AG04450 (cell line): ENCODE measurements at places on chromosomes 6 and 20.
A peak's percentile ranks its signal among the peaks of the same experiment; 100 is the strongest.

DNA sequence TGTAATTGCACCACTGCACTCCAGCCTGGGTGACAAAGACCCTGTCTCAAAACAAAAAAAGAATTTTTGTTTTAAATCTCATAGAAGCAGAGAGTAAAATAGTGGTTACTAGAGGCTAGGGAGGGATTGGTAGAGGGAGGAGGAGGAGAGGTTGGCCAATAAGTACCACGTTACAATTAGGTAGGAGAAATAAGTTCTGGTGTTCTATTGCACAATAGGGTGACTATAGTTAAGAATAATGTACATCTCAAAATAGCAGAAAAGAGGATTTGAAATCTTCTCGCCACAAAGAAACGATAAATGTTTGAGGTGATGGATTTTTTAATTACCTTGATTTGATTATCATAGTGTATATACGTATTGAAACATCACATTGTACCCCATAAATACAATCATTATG, 27.1 kb upstream of the TOP1 start:
- DNase-seq, result no peak

DNA sequence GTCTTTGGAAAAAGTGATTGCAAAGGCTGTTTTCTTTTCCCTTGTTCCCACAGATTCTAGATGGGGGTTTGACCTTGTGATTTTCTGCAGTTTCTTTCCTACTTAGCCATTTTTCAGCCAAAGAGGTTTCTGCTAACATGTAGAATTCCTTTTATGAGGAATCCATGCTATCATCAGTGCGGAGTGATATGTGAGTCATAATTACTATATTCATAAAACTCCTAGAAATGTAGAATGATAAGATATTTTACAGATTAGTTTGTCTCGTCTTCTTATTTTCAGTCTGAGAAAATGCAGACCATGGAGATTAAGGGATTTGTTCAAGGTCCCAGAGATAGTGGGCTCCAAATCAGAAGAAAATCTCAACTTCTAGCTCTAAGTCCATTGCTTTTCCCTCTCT, 98.6 kb downstream of the KCNQ5 start:
- no peak for DNase-seq

DNA sequence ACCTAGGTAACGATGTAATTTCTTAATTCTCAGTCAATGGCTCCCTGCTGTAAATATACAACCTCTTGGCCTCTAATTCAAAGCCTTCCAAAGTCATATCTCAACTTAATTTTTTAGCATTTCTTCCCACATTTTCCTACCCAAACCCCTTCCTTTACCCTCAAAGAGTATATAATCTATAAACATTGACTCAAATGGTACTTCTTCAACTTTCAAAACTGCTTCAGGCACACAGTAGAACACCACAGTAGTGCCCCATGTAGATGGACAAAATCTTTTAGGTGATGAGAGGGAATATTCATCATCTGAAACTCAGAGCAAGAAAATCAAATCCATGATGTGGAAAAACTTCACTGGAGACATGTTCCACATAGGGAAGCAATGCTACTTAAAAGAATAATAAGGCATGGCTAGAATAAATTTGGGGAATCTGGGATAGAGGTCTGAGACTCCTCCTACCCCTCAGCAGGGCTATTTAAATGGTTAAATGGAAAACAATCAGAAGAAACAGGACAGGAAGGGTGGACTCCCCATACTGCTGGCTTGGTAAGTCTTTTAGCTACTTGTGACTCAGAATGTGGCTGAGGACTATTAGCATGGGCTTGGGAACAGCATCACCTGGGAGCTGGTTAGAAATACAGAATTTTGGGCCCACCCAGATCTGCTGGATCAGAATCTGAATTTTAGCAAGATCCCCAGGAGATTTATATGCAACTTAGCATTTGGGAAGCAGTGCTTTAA, 6.4 kb downstream of the SLC22A2 start:
- no peak for DNase-seq

GRCh38 chr6:88662163-88662580, 301.2 kb downstream of the RNGTT start:
- DNase-seq, result no peak

DNA sequence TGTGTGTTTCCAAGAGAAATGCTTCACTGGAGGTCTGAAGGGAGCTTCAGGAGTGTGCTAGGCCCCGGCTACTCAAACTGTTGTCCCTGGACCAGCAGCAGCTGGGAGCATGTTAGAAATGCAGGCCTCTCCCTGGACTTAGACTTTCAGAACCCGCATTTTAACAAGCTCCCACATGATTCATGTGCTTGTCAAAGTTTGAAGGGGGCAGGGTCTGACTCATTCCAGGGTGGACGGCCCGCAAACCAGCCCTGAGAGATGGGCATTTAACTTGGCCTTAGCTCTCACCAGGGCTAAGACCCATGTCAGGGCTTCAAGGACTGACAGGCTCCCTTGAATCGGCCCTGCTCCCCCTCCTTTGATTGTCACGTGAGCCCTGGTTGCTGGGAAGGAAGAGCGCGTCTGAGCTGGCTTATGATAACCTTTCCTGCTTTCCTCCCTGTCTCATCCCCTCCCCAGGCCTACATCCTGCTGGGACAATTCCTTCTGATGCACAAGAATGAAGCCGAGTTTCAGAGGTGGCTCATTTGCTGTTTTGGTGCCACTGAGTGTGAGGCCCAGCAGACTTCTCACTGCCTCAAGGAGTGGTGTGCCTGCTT, 35.5 kb downstream of the BANF2 start:
- DNase-seq, result peak; percentile 15

DNA sequence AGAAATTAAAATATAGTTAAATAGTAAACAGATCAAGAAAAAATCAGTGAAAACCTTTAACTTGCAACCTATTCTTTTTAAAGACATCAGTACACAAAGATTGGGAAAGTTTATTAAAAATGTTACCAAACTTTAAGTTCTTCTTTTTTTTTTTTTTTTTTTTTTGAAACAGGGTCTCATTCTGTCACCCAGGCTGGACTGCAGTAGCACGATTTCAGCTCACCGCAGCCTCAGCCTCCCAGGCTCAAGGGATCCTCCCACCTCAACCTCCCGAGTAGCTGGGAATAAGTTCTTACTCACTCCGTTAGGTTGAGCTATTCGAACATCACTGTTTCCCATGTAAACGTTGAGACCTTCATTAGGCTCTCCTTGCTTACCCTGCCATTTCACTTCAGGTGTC, 5.6 kb downstream of the MAP3K5 start:
- no peak for DNase-seq

DNA sequence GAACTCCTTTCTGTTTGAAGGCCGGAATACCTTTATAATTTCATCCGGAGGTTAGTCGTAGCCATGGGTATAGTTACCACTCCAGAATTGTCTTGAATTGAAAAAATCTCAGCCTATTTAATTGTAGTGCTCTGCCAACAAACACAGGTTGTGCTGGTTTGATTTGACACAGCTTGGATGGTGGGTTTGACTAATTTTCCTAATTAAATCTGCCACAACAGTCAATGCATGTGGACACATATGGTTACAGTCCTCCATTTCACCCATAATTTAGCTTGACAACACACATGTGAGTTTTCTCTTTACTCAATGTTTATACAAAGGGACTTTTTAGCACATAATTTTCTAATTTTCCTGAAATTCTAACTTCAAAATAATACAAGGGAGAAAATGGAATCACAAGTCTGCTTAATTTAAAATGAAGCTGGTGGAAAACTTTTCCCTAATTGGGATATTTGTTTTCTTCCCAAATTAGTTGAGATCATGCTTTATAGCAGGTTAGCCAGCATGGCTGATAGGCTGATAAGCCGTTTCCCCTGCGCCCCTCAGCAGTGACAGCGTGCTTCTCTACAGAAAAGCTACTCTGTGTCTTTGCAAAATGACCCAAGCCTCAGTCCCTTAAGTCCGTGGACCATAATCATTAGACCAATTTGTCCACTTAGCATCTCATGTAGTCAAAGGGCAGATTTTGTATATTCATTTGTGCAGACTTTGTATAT, 463.5 kb upstream of the FLRT3 start:
- no peak for DNase-seq

DNA sequence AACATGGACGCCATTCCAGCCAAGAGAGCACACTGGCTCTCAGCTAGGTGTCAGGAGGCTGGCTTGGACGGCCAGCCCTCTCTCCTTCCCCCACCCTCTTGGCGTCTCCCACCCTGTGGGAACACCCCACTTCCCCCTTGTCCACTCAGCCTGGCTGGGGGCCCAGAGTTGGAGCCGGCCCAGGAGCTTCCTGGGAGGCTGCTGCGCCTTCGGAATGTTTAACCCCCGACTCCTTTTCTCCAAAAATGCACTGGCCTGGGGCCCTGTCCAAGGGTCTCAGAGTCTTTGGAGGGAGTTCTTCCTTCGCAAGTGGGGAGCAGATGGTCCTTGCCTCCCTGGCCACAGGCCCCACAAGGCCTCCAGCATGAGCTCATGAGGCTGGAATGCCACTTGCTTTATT, 4.1 kb downstream of the ADAM33 start:
- no peak for DNase-seq

- no peak for DNase-seq
These were observed 95.2 kb downstream of the TFAP2C start for GRCh38 chr20:56724241-56724757.

GRCh38 chr6:66851930-66852329, 1144.9 kb upstream of the EYS start:
- DNase-seq, result no peak

DNA sequence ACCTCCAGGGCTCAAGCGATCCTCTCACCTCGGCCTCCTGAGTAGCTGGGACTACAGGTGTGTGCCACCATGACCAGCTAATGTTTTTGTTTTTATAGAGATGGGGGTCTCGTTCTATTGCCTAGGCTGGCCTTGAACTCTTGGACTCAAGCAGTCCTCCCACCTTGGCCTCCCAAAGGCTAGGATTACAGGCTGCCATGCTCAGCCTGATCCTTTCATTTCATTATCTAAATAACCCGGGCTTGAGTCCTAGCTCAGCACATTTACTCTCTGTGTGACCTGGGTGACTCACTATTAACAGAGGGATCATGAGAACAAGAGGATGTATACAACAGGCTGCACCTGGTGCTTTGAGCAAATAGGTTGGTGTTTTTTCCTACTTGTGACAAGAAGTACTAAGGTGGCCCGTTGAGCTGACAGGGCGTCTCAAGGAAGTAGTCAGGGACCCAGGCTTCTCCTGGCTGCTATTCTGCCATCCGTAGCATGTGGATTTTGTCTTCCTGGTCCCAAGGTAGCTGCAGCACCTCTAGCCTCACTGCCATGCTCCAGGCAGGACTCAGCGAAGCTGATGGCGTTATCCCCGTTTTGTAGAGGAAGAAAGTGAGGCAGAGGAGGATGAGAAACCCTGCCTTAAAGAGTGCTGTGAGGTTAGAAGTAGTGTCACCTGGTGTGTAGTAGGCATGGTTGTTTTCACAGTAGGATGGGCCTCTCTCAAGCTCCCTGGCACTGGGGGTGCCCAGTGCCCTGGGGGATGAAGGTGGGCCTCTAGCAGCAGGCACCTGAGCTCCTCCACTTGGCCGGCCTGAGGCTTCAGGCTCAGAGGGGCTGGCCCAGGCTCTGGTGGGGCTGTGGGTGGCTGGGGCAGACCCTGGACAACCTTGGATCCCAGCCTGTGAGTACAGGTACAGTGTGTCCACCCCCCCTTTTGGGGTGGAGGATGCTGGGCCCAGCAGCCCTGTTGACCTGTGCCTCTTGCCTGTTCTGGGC, 62.4 kb downstream of the ADNP start:
- DNase-seq, result no peak

DNA sequence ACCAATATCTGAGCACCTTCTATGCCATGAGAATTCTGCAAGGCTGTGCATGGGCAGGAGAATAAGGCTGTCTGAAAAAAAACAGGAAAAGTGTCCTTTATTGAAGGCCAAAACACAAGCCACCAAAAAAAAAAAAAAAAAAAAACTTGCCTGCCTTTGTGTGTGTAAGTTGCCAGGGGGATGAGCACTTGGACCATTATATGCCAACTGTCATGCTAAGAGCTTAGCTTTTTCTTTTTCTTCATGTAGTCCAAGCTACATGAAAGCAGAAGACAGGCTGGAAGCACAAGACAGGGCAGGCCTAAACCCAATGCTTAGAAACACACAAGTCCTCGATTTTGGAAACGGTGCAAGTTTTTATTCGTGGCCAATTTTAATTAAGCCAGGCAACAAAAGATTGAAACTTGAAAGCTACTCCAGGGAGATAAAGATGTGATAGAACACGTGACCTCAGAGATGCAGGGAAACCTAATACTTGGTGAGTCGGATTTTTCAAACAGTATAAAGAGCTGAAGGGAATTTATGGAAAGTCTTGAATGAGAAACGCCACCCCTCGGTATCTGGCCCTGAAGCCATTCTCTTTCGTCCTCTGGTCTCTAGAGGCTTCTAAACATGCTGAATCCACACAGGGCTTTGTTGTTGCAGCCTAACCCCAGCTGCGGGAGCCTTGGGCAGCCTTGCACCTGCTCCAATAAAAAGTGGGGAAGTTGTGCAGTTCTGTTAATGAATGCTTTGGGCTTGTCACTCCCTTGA, 8.6 kb downstream of the BMP7 start:
- no peak for DNase-seq

GRCh38 chr6:165049362-165049761, 260.0 kb downstream of the C6orf118 start:
- no peak for DNase-seq

DNA sequence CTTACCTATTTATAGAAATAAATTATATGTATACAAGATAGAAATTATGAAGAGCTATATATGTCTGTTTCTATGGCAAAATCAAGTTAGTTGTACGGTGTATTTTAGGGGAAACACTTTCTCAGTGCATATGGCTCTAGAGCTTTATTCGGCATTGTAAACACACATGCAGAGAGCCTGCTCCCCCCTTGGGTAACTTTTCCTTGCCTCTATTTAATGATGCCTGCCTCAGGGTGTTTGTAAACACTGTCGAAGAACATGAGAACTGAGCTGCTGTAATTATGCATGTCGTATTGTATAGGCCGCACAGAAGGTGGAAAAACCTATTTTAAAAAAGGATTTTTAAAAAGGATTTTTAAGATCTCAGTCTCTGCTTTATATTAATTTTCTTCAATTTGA, 133.4 kb downstream of the FNDC1 start:
- DNase-seq, result no peak

DNA sequence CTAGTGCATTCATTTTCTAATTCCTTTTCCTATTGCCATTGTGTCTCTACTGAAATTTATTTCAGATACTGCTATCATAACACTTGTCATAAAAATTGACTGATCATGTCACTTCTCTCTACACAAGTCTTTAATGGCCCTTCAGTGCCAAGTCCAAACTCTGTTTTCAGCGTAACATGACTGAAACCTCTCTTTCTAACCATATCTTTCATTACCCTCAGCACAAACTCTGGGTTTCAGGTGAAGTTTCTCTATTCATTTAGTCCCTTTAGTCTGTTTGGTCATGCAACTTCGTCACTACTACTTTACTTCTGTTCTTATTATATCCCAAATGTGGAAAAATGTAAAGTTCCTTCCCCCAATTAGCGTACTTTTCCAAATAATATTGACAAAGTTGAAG, 234.9 kb downstream of the OGFRL1 start:
- DNase-seq, result no peak

- no peak for DNase-seq
These were observed 130.3 kb upstream of the BTN3A2 start for GRCh38 chr6:26234421-26235301.

- no peak for DNase-seq
These were observed 28.0 kb upstream of the PTGIS start for GRCh38 chr20:49595811-49596561.
